ENCODE measurements at places on chromosomes 1 and 21.

GRCh38 chr1:244941121-244941520, 76.8 kb upstream of the HNRNPU start:
- DNase-seq, result no peak

- no peak for DNase-seq
Measured at GRCh38 chr1:227033880-227034279, 93.8 kb downstream of the COQ8A start.

DNA sequence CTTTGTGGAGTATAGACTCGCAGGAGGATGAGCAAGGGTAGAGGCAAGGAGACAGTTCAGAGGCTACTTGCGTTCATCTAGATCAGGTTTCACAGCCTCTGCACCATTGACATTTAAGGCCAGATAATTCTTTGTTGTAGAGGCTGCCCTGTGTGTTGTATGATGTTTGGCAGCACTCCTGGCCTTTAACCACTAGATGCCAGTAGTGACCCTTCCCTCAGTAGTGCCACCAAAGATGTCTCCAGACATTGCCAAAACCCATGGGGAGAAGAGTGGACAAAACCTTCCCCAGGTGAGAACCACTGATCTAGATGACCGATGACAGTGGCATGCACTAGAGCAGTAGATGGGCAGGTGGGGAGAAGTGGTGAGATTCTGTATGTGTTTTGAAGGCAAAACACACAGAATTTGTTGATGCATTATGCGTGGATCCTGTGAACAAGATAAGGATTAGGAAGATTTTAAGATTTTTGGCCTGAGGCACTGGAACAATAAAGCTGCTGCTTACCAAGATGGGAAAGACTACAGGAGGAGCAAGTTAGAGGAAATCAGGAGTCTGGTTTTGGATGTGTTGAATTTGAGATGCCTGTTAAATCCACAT, 9.9 kb upstream of the COG2 start:
- DNase-seq, result no peak

DNA sequence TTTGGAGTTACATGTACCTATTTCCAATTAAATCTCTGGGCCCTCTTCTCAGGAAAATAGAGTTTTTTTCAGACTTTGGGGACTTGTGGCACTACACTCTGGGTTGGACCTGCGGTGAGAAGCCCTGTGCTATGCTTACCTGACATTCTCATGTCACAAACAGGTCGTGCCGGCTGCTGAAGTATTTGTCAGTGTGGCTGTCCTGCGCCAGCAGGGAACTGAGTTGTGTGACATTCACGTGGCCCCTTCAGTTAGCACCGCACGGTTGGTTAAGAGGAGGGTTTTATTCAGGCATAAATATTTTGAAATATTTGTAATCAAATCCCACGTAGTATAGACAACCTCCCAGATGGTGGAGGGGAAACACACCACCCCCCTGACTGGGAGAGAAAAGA, 6.3 kb upstream of the COL6A2 start:
- no peak for DNase-seq

- DNase-seq, result no peak
Measured at GRCh38 chr1:30014031-30014430, 709.4 kb downstream of the MATN1 start.

GRCh38 chr1:150182247-150182646, 32.5 kb downstream of the PLEKHO1 start:
- DNase-seq, result no peak

DNA sequence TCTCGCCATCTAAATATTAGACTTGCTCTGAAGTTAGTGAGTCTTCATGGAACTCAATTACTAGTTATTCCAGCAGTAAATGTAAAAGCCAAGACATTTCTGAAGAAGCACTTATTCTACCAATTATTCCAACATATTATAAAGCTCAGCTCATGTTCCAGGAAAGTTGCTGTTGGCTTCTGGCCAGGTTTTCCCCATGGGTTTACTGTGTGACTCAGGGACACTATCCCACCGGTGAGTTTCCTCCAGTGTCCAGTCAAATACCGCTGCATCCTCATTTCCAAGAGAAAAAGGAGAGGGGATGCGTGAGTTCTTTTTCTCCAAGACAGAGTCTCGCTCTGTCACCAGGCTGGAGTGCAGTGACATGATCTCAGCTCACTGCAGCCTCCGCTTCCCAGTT, 9.2 kb upstream of the HHIPL2 start:
- no peak for DNase-seq

- no peak for DNase-seq
Measured at GRCh38 chr1:118786454-118787155, 201.5 kb downstream of the TBX15 start.

- peak; percentile 86 for DNase-seq
Measured at GRCh38 chr21:44817914-44818639, at the start of gene SUMO3. Gene SUMO3 (minus strand): TSS chr21:44818062. CDS start chr21:44817968, 94 bp downstream.

GRCh38 chr1:223208164-223209076, 65.4 kb upstream of the TLR5 start:
- no peak for DNase-seq

DNA sequence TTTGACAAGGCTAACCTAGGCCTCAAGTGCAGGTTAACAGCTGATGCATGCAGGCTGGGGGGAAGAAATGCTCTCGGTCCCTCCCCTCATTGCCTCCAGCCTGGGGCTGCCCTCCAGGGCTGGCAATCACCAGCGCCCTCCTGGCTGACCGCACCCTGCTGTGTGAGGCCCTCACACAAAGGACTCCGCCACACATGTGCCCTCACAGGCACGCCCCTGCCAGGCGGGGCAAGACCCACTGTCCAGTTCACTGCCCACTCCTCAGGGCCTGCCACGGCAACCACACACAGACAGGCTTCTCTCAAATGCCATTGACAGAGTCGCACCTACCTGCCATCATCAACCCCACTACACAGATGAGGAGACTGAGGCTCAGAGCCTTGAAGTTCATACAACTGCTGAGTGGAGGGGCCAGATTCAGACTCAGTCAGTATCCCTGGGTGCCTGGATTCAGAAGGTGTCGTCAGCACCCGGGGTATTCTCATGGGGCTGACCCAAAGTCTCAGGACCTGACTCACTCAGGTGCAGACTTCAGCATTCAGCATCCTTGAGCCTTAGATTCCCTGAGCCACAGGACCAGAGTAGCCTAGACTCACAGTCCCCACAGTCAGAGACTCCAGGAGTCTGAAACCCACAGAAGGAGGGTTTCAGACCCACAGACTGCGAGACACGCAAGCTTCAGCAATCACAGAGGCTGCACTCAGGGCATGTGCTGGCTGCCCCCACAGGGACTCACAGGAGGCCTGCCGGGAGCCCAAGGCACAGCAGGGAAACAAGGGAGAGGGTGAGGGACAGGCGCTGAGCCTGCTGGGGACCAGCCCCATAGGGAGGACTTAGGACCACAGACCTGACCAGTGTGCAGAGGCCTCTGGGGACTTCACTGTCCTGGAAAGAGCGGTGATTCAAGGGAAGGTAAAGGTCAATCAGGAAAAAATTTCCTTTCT, 458.0 kb downstream of the MATN1 start:
- no peak for DNase-seq

- no peak for DNase-seq
Measured at GRCh38 chr1:50422946-50423669, at the start of gene DMRTA2. Gene DMRTA2 (minus strand): TSS chr1:50423443. CDS start chr1:50421536, 1,907 bp downstream.

- DNase-seq, result no peak
Measured at GRCh38 chr1:58754073-58754613, 29.7 kb downstream of the JUN start.

DNA sequence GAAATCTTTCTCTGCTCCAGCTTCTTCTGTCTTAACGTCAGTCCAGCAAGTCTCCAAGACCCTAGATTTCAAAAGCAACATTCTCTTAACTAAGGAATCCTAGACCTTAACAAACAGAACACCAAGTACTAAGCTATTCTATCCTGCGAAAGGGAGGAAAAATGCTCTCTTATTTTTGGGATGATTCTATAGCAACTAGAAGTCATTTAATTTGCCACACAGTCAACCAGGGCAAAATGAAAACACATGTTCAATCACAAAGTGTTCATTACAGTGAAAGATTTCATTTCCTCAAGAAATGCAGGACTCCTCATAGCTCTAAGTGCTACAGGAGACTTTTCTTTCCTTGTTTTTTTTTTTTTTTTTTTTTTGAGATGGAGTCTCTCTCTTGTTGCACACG, 36.2 kb upstream of the DOCK7 start:
- no peak for DNase-seq

DNA sequence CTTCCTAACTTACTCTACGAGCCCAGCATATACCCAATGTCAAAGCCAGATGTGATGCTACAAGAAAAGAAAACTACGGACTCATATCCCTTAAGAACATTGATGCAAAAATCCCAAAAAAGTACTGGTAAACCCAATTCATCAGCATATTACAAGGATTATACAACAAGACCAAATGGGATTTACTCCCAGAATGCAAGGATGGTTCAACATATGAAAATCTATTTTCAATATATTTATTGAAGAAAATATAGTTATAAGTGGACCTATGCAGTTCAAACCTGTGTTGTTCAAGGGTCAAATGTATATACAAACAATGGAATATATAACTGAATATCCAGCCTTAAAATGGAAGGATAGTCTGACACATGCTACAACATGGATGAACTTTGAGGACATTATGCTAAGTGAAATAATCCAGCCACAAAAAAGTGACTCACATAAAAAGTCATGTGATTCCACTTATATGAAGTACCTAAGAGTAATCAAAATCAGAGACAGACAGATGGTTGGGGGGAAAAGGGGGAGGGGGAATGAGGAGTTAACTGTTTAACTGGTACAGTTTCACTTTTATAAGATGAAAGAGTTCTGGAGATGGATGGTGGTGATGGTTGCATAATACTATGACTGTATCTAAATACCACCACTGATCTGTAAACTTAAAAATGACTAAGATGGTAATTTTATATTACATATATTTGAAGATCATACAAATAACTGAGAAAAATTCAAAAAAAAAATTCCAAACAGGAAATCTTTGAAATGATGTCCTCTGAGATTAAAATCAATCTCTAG, 3.7 kb upstream of the KLF18 start:
- no peak for DNase-seq

DNA sequence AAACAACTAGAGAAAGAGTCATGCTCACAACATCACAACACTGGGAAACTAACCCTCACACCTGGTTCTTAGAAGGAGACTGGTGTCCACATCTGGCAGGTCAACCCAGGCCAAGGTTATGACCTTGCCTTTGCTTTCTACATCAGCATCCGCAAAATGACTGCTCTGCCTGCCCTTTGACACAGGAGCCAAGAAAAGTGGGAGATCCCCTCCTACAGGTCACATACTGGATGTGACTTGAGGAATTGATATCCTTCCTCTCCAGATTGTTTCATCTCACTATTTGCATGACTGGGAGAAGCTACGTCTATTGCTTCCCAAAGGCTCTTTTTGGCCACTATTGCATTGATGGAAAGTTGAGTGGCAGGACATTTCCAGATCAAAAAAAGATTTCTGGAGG, 115.5 kb downstream of the MIS18A start:
- DNase-seq, result no peak

DNA sequence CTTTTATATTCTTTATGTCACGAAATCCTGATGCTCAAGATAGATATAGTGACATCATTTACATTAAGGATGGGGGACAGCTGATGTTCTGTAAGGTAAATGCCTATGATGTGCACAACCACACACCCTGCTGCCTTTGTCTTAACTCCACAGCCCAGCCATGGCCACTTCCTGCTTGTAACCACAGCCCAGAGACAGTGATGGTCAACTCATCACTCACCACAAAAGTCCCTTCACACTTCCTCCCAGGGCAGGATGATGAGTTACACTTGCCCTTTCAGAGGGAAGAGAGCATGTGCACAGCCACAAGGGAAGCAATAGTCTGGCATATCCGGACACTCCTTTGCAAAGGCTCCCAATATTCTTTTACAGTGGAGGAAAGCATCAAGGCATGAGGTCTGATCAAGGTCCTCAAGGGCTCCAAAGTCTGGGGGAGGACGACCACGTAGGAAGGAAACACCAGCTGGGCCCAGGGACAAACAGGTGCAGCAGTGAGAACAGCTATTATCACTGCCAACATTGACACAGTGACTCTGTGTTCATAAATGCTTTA, 53.8 kb downstream of the PLPP3 start:
- DNase-seq, result no peak

DNA sequence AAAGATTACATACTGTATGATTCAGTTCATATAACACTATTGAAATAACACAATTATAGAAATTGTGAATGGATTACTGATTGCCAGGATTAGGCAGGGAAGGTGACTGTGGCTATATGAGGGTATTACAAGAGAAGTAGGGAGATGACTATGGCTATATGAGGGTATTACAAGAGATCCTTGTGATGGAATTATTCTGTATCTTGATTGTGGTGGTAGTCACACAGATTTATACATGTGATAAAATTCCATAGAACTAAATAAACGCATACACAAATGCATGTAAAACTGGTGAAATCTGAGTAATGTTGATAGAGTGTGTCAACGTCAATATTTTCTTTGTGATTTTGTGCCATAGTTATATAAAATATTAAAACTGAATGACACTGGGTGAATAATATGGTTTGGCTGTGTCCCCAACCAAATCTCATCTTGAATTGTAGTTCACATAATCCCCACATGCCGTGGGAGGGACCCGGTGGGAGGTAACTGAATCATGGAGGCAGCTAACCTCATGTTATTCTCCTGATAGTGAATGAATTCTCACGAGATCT, 615.6 kb upstream of the PKN2 start:
- DNase-seq, result no peak

DNA sequence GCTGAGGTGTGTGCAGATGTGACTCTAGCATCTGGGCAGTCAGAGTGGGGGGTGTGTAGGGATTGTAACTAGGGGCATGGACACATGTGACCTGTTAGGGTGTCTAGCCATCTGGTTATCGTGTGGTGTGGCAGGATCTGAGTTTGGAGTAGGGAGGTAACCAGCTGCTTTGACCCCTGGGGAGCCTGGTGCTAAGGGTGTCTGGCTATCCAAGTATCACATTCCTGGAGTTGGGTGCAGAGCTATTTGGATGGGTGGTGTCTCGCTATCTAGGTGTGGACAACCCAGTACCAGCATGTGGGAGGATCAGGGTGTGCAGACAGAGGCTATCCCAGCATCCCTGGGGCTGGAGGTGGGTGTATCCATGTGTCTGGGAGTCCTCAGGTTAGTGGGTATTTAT, 4.7 kb downstream of the PTPRU start:
- DNase-seq, result no peak

DNA sequence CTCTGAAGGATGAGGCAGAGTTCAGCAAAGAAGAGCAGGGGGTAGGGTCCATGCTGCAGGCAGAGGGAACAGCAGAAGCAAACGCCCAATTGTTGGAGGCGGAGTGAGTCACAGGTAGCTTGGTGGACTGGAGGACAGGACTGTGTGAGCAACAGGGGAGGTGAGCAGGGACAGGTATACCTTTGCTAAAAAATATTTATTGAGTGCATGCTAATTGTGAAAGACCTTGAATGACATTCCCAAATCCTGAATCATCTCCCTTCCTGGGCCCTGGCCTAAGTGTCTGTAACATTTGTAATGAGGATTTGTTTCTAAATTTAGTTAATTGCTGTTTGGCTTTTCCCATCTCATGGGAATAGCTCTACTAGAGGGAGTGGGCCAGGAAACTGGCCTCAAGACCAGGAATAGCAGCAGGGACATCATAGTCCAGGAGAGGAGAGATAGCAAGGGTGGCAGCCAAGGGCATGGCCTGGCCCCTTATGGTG, 123.7 kb downstream of the FOXD2 start:
- DNase-seq, result no peak

GRCh38 chr1:93353286-93353685, 7.6 kb downstream of the DR1 start:
- no peak for DNase-seq
